B cell (primary cell): ENCODE measurements at places on chromosomes 7 and 10. TPM values are rescaled to one million over a fixed set of nuclear protein-coding genes. Genes with fewer than 3 reads are reported as not detected.

DNA sequence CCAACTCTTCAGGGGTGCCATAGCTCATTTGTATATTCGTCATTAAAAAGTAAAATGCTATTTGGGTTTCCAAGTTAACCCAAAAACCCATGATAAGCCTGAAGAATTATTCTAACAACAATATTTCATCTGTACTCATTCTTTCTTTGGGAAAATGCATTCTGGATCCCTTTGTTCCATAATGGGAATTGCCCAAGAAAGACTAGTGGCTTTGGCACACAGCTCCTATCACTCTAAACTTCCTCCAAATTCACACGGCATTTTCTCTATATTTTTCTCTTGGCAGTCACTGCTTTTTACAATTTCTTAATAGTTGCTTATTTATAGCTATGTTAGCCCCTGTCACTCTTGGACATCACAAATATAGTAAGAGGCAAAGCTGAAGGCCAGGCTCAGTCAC lies 29.1 kb downstream of the CHCHD3 start:
- no peak overlapping the region for H3K27ac ChIP-seq
- no peak for DNase-seq
- H3K27me3 ChIP-seq = no peaks in the 10 kb centered on the region
- H3K36me3 ChIP-seq = peaks cover 1% of the 10 kb centered on the region
- no peak overlapping the region for H3K4me3 ChIP-seq

DNA sequence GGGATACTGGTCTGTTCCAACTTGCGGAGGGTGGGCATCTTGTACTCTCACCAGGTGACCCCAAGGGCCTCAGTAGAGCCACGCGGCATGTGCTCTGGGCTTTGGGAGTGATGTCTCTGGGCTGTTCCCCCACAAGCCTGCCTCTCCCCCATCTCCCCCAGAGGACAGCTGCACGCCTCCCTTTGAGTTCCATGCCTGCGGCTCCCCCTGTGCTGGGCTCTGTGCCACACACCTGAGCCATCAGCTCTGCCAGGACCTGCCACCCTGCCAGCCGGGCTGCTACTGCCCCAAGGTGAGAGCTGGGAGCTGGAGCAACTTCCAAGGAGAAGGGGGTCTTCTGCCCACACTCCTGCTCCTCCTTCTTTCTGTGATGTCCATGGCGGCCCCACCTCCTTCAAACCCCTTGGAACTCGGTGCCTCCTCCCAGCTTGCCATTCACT lies 15.0 kb upstream of the ZNF862 start:
- H3K27ac ChIP-seq = no peak overlapping the region
- no peaks in the 10 kb centered on the region for H3K4me1 ChIP-seq
- H3K36me3 ChIP-seq = no peaks in the 10 kb centered on the region

DNA sequence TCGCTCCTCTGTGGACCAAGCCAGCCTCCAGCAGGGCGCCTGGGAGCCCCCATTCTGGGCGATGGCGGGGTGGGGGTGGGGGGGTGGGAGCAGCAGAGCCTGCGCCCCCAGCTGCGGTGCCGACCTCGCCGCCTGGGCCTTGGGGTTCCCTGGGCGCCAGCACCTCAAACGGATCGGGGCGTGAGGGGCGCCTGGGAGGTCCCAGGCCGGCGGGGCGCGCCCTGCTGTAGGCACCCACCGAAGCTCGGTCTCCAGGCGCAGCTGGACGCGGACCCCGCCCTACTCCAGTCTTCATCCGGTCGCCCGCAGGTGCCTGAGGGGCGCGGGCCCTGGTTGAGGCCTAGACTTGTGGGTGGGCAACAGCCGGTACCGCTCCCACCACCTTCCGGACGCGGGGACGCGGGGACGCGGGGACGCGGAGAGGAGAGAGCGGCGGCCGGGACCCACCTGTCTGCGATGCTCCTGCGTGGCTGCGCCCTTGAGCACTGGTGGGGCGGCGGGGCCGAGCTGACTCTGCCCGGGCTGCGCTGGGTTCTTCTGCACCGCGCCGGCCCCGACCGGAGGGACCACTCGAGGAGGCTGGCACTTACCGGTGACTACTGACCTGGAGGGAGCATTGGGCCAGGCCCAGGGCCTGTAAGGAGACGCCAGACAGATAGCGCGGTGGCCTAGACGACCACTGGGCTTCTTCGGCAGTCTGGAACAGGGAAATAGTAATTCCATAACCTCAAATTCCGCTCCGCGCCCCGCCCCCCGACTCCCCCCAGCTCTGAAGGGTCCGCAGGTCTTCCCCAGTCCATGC lies 5.5 kb upstream of the KCP start:
- H3K4me1 ChIP-seq = peaks cover 18% of the 10 kb centered on the region
- H3K36me3 ChIP-seq = no peaks in the 10 kb centered on the region
- no peak for DNase-seq
- peaks cover 21% of the 10 kb centered on the region for H3K27me3 ChIP-seq

DNA sequence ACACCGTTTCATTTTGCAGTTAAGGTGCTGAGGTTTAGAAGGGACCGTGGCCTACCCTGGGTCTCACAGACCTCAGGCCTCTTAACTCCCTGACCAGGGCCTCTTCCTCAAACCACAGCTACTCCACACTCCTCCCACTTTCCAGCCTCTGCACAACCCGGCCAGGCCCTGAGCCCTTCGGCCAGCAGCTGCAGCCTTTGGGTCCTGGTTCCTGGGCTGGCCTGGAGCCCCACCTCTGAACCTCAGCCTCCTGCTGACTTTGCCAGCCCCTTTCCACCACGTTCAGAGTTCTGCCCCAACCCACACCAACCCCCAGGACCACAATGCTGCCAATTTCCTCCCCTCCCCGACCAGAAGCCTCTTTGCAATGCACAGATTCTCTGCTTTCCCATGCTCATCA lies 84.1 kb downstream of the VOPP1 start:
- no peak overlapping the region for H3K27ac ChIP-seq
- no peaks in the 10 kb centered on the region for H3K4me1 ChIP-seq
- H3K27me3 ChIP-seq = no peaks in the 10 kb centered on the region
- no peak overlapping the region for H3K4me3 ChIP-seq
- peaks cover 74% of the 10 kb centered on the region for H3K36me3 ChIP-seq

DNA sequence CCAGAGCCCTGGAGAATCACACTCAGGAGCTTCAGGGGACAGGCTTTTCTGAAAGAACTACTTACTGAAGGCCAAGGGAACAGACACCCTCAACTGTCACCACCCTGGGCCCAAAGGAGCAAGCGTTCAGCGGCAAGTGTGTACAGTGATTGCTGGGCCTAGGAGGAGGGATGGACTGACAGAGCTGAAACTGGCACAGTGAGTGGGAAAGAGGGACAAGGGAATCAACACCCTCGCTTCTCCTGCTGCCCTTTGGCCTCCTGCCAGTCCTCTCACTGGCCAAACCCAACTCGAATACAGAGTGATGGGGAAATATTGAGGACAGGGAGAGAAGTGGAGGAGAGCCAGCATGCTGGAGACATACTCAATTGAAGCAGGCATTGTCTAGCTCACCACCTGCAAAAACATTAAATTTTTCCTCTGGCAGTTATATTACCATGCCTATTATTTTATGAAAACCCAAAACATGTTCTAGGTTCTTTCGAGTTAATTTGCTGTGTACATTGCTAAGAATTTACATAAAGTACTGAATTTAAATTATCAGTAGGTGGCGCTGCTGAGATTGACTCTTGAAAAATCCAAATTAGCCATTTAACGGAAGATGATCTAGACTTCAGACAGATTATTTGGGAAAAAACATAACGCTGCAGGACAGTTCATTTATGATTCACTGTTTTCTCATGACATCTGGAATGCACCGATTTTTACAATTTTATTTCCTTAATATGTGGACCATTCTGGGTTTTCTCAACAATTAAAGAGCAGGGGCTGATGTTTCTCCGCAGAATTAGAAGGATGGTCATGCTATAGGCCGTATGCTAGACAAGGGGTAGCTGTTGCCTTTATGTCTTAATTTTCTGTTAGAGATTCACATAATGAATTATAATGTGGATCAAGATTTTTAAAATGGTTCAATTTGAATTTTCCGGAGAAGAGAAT lies 14.7 kb upstream of the TMEM236 start:
- H3K36me3 ChIP-seq = no peaks in the 10 kb centered on the region
- H3K27me3 ChIP-seq = no peaks in the 10 kb centered on the region
- peak; percentile 52 for DNase-seq
- H3K4me1 ChIP-seq = no peaks in the 10 kb centered on the region
- H3K27ac ChIP-seq = no peak overlapping the region
- no peak overlapping the region for H3K4me3 ChIP-seq

GRCh38 chr7:114630201-114630990 lies 215.8 kb downstream of the FOXP2 start:
- H3K36me3 ChIP-seq = no peaks in the 10 kb centered on the region
- no peak overlapping the region for H3K27ac ChIP-seq
- DNase-seq = no peak
- no peaks in the 10 kb centered on the region for H3K27me3 ChIP-seq

DNA sequence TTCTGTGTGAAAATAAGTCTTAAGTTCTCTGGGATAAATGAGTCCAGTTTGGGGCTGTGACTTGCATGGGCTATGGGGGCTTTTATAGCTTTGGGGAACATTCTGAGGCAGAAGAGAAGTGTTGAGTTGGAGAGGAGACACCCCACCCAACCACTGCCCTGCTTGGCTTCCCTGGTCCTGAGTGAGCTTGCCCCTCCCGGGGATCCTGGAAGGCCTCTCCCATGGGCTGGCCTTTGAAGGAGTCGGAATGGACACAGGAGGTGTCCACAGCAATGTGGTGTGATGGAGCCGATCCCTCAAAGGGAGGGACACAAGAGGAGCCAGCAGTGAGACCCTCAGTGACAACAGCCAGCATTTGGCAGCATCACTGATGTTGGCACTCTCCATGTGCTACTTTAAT lies 89.8 kb downstream of the GLRX3 start:
- H3K36me3 ChIP-seq = no peaks in the 10 kb centered on the region
- no peak overlapping the region for H3K4me3 ChIP-seq
- no peak for DNase-seq
- H3K27me3 ChIP-seq = no peaks in the 10 kb centered on the region

DNA sequence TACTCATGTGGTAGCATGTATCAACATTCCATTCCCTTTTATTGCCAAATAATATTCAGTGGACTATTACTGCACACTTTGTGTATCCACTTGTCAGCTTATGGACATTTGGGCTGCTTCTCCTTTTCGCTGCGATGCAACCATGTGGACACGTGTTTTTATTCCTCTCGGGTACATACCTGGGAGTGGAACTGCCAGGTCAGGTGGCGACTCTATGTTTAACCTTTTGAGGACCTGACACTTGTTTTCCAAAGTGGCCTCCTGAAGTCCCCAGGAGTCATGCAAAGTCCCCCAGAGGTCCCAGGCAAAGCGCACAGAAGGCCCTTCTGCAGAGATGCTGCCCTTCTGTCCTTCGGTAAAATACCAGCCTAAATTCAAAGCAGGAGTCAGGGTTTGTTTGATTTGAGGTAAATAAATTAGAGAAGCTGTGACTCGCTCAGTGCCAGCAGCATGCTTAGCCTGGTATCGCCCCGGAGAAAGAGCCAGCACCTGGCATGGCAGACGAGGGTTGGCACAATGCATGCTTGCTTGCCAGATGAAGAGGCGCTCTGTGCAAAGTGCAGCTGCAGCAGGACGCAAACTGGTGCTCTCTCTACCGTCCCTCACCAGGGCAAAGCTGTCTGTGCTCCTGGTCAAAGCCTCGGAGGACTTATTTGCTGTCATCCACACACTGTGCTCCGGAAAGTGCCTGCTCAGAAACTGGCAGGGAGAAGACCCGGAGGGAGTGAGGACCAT lies 37.8 kb downstream of the HIPK2 start:
- H3K27ac ChIP-seq = no peak overlapping the region
- peaks cover 19% of the 10 kb centered on the region for H3K4me1 ChIP-seq
- no peaks in the 10 kb centered on the region for H3K36me3 ChIP-seq
- H3K4me3 ChIP-seq = no peak overlapping the region
- no peak for DNase-seq

DNA sequence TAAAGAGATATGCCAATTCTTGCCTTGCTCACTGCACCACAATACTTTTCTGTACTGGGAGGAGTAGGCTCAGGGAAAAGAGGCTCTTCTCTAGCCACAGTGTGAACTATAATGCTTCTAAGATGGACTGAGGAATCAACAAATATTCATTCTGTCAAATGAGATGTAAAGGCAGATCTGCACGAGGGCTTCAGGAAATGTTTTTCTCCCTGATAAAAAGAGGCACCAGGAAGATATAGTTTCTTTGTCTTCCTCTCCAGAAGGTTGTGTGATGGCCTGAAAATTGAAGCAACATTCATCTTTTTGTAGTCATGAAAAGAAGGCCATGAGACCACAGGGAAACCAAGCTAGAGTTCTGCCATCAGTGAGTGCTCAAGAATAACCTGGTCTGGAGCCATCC lies 79.1 kb upstream of the NME8 start:
- H3K27ac ChIP-seq = no peak overlapping the region
- no peaks in the 10 kb centered on the region for H3K27me3 ChIP-seq
- H3K36me3 ChIP-seq = no peaks in the 10 kb centered on the region

- H3K4me1 ChIP-seq = no peaks in the 10 kb centered on the region
- DNase-seq = peak; percentile 59
- no peak overlapping the region for H3K4me3 ChIP-seq
- no peak overlapping the region for H3K27ac ChIP-seq
- H3K27me3 ChIP-seq = no peaks in the 10 kb centered on the region
These were observed 16.2 kb upstream of the DLD start for GRCh38 chr7:107874605-107875446.

DNA sequence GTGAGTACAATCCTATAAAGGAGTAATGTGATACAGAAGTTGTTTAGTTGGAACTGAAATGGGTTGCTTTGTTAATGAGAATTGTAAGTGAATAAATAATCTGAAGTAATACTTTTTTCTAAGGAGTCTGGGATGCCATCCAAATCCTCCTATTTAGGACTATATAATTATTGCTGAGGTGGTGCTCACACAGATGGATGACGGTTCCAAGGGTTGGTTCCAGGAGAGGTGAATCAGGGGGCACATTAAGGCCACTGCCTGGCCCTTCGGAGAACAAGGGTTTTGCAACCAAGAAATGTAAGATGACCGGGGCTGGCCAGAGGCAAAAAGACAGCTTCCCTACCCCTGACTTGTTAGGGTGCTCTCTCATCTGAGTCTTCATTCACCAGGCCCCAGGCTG lies 352.7 kb downstream of the PHTF2 start:
- no peaks in the 10 kb centered on the region for H3K36me3 ChIP-seq
- H3K4me3 ChIP-seq = no peak overlapping the region
- no peak overlapping the region for H3K27ac ChIP-seq
- no peaks in the 10 kb centered on the region for H3K4me1 ChIP-seq

DNA sequence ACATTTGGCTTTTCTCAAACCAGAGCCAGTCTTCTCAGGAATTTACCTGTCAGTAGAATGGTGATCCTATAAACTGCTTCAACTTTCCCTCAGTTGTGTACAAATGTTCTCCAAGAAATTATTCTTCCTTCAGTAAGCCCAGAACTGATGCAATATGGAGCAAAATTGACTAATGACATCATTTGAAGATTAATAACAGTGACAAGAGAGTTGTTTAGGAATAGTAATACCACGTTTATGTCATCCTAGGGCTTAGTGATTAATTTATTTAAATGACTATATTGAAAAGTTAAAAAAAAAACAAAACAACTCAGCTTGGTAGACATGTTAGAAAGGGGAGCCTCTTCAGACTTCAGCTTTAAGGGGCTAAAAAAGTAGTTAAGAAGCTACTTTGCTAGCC lies 933.2 kb downstream of the GATA3 start:
- H3K4me3 ChIP-seq = no peak overlapping the region
- no peaks in the 10 kb centered on the region for H3K36me3 ChIP-seq
- H3K27ac ChIP-seq = no peak overlapping the region
- no peaks in the 10 kb centered on the region for H3K4me1 ChIP-seq
- H3K27me3 ChIP-seq = no peaks in the 10 kb centered on the region

NPY4R gene
- total RNA-seq = not detected in 2 replicates

CLCN1 gene
- not detected in 2 replicates for total RNA-seq

TMEM196 gene
- not detected in 2 replicates for total RNA-seq

MRC1 gene
- 0.12 and 0.44 TPM in 2 replicates for total RNA-seq

MUC3A gene
- total RNA-seq = not detected in 2 replicates

ZNF239 gene
- 5.9 and 7.6 TPM in 2 replicates for total RNA-seq

PIP gene
- not detected in 2 replicates for total RNA-seq

PNLIP gene
- total RNA-seq = not detected in 2 replicates
